CD4-positive, alpha-beta T cell (primary cell): ENCODE measurements at places on chromosomes 12 and 14.
A peak's percentile ranks its signal among the peaks of the same experiment; 100 is the strongest.

GRCh38 chr12:109734219-109735000, 20.8 kb downstream of the FAM222A start:
- DNase-seq = no peak

- no peak for DNase-seq
Measured at GRCh38 chr14:39492267-39492666, 60.0 kb upstream of the FBXO33 start.

DNA sequence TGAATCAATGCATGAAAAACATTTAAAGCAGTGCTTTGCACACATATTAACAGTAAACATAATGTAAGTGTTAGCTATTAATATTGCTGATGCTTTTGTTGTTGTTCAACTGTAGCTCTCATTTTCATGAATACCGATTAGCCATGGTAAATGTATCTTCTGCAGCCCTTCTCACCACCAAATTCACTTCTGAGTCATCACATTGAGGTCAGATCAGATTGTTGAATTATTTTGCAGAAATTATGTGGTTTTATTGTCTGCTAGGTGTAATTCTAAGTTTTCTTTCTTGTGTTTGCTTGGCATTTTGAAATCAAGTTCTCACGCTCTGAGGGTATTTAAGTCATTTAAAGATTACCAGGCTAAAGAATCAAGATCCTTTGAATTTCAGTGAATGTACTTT, 74.6 kb downstream of the AKAP6 start:
- DNase-seq = no peak

DNA sequence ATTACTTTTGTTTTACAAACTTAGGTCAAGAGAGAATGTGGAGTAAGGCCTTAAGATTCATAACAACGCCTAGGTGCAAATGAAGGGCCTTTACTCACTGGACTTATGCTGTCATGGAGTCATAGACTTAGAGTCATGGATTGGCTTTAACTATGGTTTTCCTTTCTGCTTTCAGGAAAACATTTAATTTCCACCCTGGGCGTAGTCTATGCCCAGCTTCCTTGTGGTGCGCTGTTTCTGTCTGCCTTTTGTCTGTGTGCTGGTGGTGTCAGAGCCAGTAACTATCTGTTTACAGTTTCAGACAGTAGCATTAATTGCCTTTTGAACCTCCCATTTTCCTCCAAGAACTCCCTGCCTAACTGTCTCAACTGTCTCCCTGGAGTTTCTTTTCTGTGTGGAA, 31.8 kb upstream of the COX6A1 start:
- no peak for DNase-seq

DNA sequence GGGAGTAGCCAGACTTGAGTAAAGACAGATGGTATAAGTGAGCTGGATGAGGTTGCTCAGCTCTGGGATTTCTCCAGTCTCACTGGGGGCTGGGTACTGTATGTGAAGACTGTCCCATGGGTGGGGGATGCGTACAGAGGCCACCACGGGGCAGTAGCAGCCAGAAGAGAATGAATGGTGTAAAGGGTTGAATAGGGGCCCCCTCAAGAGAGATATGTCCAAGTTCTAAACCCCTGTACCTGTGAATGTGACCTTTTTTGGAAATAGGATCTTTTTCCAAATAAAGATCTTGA, 21.8 kb upstream of the BCDIN3D start:
- DNase-seq = no peak

DNA sequence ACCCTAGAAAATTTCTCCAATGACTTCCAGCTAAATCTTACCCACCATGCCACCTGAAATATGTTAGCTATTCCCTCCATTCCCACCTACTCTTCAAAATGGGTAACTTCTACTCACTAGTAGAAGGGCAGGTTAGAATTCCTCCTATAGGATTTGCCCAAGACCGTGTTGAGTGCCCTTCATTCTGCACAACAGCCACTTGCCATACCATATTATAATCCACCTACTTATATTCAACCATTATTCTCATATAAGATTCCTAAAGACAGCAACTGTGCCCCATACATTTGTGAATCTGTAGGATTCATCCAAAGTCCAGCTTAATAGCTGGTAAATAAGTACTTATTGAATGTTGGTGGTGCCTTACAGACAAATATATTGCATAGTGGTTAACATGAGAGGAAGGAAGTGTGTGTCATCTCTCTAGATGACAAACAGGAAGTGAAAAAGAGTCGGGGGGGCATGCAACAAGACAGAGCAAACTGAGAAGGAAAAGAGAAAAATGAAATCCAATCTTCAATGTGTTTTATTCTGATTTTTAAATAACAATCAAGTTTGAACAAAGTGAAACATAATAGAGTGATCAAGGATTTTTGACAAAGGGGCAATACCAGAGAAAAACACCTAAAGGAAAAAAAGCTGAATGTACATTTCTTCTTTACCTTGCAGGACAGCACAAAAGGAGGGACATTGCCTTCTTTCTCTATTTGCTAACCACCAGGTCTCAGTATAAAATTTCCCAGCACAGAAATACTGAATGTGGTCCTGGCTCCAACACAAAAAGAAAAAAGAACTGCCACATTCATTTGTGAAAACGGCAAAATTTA, 389.3 kb upstream of the USP15 start:
- peak; percentile 11 for DNase-seq

DNA sequence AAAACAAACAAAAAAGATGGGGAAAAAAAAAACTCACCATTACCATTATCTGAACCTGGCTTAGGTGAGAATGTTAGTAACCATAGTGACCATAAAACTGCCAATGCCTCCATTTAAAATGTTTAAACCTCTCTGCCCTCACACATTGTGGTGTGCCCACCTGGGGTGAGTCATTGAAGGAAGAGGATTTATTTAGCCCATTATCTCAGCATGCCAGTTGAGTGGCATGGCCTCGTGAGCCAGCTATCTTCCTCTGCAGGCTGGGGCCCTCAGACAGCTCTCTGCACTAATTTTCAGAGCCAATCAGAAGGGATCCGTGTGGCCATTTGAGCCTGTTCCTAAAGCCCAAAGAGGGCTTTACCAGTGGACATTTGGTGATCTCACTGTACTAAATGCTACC, 81.8 kb upstream of the CCDC198 start:
- DNase-seq = no peak
